ENCODE measurements at places on chromosomes 1 and 21.
A peak's percentile ranks its signal among the peaks of the same experiment; 100 is the strongest.

DNA sequence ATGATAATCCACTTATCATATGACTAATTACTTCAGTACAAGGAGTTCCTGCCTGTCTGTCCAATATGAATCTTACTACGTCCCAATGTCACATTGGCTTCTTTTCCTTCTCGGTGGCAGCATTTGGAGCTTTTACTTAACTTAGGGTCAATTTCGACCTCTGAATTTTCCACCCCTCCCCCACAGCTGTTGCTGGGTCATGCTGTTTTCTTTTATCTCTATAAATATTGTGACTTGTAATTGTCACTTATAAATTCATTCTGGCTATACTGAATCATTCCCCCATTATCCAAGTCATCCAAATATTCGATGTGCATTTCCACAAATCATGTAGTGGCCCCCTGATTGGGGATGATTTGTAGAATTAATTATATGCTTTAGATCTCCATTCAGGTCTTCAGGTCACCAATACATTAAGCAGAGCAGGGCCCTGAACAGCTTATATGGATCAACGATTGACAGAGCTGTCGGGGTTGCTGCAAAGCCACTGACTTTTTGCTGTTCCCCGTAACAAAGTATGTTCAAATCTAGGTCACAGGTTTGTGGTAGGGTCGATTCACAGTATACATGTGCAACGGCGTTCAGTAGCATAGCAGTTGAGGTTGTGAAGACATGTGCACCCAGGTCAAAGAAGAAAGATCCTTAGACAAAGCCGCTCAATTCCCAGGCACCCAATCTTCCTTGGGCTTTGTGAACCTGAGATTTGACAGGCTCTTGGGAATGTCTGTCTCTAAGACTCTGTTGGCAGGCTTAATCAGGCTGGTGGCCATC lies 18.3 kb upstream of the RNU1-4 start:
- DNase-seq: no peak

GRCh38 chr21:18622383-18622782 lies 218.8 kb upstream of the TMPRSS15 start:
- DNase-seq: no peak

GRCh38 chr1:65393347-65393746 lies 27.1 kb upstream of the LEPR start:
- DNase-seq: peak; percentile 70

- DNase-seq: no peak
Observed at GRCh38 chr1:45924736-45925135, 121.3 kb downstream of the MAST2 start.

DNA sequence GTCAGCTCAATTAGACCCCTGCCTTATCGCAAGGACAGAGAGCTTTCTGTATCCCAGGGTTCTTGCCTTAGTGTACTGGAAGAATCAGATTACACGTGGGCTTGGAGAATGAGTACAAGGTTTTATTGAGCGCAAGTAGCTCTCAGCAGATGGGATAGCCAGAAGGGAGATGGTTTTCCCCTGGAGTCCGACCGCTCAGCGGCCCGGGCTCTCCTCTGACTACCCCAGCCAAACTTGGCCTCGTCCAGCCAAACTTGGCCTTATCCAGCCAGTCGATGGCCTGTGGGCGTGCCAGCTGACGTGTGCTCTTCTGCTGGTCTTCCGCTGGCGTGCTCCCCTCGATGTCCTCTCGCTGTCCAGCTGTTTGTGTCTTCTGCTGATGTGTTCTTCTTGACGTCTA lies 136.9 kb downstream of the SYT14 start:
- no peak for DNase-seq

DNA sequence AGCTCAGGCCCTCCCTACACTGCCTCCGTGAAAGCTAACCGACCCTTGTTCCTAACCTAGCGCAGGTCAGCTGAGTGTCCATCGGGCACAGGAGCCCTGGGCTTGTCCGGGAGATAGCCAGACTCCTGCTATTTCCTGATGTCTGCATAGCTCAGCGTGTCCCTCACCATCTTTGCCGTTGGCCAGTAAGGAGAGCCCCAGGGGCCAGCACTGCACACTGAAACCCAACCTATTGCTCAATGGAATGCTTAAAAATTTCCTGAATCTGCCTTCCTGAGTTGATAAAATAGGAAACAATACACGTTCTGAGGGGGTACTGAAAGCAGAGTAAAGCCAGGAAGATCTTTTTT lies 2.2 kb downstream of the RUNX1 start:
- DNase-seq: no peak

DNA sequence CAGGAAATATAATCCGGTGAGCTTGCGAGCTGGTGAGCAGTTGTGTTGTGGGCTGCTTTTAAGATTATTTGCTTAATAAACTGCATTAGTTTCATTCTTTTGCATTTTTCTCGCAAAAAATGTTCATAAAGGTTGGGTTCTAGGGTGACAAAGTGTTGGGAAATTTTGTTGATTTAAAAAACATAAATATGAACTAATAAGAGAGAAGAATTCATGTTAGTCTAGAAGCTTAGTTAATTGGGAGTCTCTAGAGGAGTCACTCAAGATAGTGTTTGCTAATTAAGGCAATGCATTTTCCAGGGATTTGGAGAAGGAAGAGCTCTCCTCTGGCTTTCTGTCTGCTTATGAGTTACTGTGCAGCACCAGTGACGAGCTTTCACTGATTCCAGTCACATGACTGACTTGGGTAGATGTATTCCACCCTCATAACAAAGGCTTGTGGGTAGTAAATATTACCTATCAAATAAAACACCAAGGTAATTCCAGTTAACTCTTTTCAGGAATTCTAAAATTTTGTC lies 417.0 kb downstream of the PTBP2 start:
- no peak for DNase-seq

DNA sequence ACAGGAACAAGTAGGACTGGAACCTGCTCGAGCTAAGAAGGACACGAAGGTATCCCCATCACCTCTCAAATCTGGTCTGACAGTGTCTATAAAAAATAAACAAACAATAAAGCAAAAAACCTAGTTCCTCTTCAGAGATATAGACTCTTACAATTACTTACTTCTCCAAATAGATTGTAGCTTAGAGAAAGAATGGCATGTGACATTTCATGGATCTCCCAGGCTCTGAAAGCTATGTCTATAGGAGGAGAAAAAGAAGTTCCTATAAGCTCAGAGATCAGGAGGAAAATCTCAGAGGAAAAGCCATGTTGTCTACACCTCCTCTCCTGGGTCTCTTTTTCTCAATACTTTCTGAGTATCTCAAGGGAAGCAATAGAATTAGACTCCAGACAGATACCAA lies 12.3 kb upstream of the OR10J5 start:
- no peak for DNase-seq

DNA sequence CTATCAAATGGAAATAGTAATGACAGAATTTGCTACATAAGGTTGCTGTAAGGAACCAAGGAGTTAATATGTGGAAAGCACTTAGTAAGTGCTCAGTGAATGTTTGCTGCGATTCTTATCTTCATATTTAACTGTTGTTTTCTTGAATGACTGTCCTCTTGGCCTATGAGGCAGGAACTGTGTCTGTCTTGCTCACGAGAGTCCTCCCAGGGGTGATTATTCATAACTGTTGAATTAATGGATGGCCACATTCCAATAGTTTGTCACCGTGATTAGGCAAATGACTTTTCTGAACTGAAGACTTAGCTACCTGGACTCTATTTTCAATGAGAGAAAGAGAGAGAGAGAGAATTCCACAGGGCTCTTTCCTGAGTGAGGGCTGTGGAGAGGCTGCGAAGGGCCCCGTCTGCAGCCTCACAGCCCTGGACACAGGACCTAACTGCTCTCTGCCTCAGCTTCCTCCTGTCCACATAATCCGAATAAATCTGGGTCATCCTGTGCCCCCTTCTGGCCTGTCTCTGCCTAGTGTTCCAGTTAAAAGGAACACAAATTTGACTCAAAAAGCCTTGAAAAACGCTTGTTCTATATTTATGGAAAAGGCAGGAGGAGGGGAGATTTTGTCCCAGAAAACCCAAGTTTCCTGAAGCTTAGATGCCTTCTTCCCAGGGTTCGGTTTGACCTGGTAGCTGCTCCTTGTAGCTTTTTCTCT lies 8.5 kb downstream of the EDN2 start:
- DNase-seq: no peak

GRCh38 chr1:26721669-26722355 lies 26.0 kb downstream of the ARID1A start:
- DNase-seq: no peak

DNA sequence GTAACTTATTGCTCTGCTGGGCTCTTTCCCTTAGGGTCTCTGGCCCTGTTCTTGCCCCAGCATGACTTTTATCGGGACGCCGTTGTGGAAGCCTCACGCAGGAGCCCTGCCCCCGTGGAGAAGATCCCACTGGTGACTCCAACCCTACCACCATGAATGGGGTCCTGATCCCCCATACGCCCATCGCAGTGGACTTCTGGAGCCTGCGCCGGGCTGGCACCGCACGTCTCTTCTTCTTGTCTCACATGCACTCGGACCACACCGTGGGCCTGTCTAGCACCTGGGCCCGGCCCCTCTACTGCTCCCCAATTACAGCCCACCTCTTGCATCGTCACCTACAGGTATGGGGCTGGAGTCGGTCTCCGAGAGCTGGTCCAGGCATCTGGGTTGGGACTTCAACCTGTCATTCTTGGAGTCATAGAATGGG lies 322 bp downstream of the DCLRE1B start:
- DNase-seq: no peak

GRCh38 chr1:204853436-204853835 lies 17.2 kb upstream of the NFASC start:
- no peak for DNase-seq

DNA sequence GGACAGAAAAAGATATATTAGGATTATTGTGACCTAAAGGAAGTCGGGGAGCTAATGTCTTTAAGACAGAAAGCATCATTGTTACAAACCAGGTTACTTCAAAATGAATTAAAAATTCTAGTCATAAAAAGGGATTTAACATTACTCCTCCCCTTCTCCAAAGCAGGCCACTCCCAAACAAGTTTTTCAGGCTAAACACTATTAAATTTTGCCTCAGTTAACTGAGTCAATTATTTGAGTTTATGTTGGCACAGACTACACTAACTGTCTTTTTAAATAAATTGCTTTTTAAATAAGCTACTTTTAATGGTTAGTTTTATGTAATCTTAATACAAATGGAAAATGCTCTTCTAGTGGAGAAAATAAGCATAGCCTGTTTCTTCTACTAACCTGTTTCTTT lies 395.0 kb upstream of the DUSP10 start:
- DNase-seq: no peak

- no peak for DNase-seq
Observed at GRCh38 chr1:184910691-184911091, 63.6 kb downstream of the NIBAN1 start.

GRCh38 chr1:206960676-206961386 lies 9.4 kb downstream of the FCAMR start:
- DNase-seq: no peak

- peak; percentile 3 for DNase-seq
Observed at GRCh38 chr1:34983700-34984355, 1.3 kb downstream of the TMEM35B start.

DNA sequence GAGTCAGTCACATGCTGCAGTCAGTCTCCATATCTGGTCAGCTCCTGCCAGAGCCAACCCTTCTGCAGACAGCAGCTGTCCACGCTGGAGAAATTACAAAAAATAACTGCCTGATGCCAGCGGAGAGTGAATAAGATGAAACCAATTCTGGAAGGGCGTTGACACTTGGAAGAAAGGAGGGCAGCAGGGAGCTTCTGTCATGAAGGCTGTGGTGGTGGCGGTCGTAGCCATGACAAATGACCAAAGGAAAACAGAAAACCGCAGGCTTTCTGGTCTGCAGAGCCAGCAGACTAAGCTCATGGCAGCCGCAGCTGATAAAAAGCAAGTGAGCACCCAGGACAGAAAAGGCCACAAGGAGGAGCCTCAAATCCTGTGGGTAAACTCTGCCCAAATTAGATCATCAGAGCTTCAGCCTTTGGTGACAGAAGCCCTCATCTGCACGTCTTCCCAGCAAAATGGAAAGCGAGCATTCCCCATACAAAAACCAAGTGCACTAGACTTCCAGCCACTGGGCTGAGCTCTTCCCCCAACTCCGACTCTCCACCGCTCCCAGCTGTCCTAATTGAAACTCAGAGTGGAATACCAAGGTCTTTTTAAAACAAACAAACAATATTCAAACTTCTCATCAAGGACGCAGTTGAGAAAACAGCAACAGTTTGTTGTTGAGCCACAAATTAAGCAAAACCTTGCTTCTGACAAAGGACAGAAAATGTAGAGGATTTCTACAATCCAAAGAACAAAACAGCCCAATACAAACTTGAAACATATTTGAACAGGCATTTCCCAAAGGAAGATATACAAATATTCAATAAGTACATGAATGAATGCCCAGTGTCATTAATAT lies 28.7 kb downstream of the RSPH1 start:
- no peak for DNase-seq

DNA sequence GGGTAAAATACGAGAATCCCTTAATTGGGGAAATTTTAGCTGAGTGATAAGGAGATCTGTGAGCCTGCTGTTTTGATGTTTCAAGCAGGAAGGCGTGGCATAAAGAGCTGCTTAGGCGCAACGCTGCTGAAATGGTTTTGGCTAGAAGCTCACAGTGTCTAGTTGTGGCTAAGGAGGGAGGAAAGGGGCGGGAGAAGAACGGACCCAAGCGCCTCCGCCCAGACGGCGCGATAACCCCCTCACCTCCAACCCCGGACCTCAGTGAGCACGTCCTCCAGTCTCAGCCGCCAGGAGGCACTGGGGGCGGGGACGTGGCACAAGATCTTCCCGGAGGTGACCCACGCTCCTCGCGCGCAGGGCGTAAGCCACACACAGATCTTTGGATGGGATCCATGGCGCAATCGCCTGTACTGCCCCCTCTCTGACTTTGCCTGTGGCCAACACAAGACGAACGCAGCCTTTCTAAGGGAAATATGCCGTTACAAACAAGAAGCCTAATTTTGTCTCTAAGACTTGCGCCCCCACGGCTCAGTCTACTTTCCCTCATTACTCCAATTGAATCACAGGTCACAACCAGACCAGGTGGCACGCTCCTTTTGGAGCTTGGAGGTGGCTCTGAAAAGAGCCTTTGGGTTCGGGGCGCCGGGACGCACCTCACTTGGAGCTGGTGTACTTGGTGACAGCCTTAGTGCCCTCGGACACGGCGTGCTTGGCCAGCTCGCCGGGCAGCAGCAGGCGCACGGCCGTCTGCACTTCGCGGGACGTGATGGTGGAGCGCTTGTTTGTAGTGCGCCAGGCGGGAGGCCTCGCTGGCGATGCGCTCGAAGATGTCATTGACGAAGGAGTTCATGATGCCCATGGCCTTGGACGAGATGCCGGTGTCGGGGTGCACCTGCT lies 23.4 kb upstream of the RNF187 start:
- DNase-seq: no peak

DNA sequence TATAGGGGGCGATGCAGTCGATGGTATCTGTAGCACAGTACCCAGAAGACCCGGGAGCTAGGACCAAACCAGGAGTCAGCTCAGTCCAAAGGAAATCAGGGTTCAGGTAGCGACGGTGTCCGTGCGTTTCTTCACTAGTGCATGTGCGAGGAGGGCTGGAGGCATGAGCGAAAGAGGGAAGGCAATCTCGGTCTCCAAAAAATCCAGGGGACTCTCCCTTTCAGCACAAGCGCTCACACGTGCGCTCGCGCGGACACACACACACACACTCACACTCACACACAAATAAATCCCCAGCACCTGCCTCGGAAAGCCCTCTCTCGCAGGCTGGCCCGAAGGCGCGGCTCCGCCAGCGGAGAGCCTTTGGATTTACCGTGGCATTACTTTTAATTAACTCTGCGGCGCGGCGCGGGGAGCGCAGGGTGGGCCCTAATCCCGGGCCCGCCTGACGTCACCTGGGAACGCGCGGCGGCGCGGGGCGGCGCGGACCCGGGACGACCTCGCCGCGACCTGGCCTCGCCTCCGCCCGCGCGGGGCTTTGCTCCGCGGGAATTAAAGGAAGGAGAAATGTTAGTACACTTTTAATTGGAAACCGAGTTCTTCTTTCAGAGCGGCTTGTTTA lies 121.2 kb downstream of the LMX1A start:
- no peak for DNase-seq

- DNase-seq: no peak
Observed at GRCh38 chr1:62794053-62794452, 10.1 kb downstream of the ATG4C start.

Measured in HS-27A (cell line).